ENCODE measurements at places on chromosomes 2 and 18.

GRCh38 chr2:230666446-230666845 lies 46.2 kb upstream of the CAB39 start:
- no peak for DNase-seq

GRCh38 chr2:85950743-85951142 lies 62.0 kb upstream of the ST3GAL5 start:
- no peak for DNase-seq

DNA sequence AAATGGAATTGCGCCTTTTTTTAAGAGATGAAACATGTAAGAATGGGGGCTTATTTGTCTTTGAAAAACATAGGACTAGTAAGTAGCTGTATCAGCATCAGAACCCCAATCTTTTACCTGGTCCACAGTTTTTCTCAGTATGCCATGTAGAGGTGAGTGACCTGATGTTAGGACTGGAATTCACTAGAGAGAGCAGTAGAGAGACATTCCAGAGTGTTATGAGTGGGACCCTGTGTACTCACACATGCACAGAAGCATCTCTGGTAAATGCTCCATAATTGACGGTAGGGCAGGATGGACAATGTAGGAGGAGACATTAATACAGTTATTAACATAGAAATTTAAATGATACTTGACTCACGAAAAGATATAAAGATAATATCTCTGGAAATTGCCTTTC lies 1.4 kb upstream of the GALNT13 start:
- DNase-seq, result no peak

DNA sequence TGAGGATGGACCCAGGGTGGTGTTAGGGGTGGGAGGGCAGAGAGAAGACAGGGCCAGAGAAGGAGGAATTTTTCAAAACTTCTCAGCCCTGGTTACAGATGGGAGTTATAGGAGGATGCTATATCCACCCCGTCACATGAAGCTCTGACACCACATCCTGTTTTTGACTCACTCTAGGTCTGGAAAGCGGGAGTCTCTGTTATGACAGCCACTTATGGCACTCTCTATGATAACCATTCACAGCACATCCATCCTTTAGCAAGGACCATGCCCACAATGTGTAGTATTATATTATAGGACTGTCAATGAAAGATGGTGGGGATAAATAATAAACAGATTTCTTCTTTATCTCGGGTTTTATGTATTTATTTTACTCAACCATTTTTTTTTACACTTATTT lies 461.2 kb downstream of the CDH2 start:
- no peak for DNase-seq

DNA sequence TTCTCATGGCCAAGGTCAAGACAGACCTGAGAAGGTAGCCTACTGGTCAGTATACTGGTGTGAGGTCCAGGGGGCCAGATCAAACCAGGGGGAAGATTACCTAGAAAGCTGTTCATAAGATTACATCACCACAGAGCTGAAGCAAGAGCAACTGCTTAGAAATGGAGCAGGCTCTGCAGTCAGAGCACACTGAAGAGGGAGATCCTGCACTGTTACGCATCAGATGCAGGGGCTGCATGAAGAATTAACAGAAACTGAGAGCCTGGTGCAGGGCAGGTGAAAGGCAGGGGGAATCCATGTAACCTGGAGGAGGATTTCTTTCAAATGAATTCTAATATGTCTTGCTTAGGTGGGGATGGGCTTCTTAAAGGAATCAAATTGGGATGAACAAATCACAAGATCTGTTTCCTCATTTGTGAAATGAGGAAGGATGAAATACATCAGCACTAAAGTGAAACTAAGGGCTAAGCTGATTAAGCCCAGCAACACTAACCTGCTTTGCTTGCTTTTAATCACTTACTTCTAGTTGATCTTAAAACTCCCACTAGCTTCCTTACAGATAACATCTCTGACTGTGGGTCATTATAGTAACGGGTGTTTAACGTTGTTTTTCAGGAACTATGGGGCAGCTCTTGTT lies 74.3 kb upstream of the ADAM23 start:
- no peak for DNase-seq
